ENCODE measurements at places on chromosomes 6 and 20.

DNA sequence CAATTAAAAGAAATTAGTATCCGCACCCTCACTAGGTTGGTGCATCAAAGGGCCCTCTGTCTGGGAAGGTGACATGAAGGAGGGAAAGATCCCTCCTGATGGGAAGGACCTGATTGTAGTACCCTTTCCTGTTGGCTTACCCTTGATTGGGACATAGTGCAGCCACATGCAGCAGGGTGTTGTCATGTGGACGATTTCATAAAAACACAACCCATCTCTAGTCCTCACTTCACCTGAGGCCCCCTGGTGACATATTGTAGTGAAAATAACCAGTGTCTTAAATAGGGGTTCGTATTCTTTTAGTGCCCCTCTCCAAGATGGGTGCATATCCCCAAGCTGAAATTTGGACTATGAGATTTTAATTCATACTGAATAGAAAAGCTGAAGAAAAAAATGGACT is 97.3 kb downstream of the SLX4IP start:
- no peak for DNase-seq

GRCh38 chr6:28378644-28379043 is 20.9 kb downstream of the ZSCAN12 start:
- DNase-seq = no peak

- DNase-seq = peak; percentile 12
These were observed 38.2 kb upstream of the FANCE start for GRCh38 chr6:35413911-35414310.

DNA sequence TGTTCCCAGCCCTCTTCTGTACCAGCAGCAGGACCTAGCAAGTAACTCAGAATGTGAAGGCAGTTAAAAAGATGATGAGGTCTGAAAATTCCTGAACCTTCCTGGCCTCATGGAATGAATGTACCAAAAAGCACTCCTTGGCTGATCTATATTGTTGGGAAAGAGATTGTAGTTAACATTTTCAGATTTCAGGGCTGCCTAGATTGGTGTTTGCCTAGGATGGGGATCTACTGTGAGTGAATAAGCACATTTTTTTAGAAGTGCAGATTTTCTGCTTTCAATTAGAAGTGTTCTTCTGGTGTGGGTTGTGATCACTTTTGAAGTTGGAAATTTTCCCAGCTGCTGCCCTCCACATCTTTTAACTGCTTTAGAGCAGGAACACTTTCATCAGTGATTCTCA is 6.2 kb downstream of the MYLIP start:
- DNase-seq = no peak

DNA sequence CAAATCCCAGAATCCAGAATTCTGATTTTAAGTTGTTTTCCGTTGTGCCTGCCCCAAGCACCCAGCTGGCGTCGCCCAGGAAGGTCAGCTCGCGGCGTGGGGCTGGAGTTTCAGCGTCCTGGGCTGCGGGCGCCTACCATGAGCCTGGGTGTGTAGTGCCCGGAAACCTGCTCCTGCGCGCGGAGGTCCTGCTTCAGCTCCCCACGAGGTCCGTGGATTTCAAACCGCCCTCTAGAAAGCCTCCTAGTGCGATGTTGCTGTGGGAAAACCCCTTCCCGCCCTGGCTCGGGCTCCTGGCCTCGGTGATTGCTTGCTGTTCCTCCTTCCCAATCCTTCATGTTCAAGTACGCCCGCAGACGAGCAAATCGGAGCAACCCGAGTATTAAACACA is 51.3 kb upstream of the NRN1 start:
- no peak for DNase-seq

- DNase-seq = no peak
These were observed 222.9 kb downstream of the TTLL2 start for GRCh38 chr6:167547751-167548150.

DNA sequence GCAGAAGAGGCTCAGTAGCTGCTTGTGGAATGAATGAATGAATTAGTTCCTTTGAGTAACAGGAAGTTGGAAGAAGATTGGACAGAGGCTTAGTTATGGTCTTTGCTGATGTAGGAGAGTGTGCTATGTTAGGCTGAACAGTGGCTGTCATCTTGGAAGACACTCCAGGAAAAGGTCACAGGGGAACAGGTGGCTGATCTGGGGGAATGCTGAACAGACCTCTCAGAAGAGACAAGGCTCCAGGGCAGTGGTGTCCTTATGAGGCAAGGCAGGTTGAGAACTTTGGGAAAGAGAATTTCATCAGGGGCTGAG is 62.3 kb downstream of the UTRN start:
- DNase-seq = no peak

DNA sequence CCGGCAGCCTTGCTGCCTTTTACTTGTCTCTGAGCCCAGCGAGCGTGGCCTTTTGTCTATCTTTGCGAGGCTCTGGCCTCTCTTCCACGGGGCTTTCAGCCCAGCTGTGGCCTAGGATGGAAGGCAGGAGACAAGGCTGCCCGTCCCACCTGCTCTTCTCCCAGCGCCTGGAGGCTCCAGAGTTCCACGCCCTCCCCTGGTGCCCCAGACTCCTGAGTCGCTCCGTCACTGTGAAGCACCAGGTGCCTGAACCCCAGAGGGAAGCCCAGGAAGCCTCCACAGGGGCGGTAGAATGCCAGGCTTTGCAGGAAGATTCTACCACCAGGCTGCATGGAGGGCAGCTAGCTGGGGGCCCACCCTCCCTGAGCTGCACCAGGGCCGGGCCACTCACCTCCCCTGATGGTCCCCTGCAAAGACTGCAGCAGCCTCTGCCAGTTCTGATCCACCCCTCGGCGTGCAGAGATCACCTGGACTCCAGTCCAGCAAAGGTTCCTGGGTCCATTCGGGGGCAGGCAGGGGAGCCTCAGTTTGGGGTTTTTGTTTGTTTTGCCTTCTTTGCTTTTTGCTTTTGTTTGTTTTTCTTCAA is 384.6 kb downstream of the CDH4 start:
- DNase-seq = no peak

- peak; percentile 73 for DNase-seq
These were observed 45.0 kb downstream of the SLC23A2 start for GRCh38 chr20:4956200-4956810.

- no peak for DNase-seq
These were observed 1291.1 kb upstream of the MAP3K7 start for GRCh38 chr6:91877994-91878393.

- peak; percentile 85 for DNase-seq
These were observed 1.9 kb downstream of the MAPK14 start for GRCh38 chr6:36029464-36029863.

DNA sequence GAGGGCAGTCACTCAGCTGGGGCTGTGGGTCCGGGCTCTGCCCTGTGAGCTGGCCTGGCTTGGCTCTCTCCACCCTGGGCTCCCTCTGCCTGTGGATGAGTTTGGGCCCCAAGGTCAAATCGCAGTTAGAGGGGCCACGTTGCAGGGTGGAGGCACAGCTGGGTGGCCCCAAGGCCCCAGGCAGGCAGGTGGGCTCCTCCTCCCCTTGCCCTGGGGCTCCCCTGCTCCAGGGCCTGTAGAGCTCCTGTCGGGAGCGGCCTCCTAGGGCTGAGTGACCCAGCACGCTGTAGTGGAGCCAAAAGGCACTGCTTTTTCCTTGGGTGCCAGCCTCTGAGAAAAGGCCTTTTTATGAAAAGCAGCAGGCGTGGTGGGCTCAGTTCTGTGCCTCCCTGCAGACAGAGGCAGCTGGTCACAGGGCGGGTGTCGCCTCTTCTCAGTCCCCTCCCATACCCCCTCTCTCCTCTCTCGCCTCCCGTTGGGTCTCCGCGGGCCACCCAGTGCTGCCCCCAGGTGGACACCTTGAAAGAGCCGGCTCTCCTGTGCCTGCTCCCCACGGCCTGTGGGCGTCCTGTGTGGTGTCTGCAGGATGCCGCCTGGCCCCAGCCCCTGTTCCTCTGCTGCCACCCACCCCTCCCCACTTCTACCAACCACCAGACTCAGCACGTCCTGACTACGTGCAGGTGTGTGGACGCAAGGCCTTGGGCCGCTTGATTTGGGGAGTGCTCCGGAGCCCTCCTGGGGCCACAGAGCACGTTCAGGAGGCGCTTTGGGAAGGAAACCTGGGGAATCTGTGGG is 13.2 kb downstream of the SS18L1 start:
- DNase-seq = peak; percentile 61

- DNase-seq = no peak
These were observed 94.4 kb upstream of the BMP2 start for GRCh38 chr20:6673071-6673470.

DNA sequence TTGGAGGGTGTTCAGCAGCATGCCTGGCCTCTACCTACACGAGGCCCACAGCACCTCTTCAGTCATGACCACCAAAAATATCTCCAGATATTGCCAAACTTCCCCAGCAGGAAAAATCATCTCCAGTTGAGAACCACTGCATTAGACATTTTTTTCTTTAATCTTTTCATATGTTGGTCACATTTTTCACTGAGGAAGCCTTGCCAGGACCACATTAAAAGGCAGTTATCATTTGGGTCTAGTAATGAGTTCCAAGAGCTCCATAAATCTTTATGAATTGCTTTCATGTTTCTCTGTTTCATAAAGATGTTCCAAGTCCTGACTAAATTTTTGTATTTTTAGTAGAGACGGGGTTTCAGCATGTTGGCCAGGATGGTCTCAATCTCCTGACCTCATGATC is 28.8 kb downstream of the MTRES1 start:
- DNase-seq = no peak

GRCh38 chr6:11491596-11492463 is 45.7 kb upstream of the TMEM170B start:
- DNase-seq = no peak

GRCh38 chr6:25302677-25303128 is 23.5 kb downstream of the CARMIL1 start:
- no peak for DNase-seq

DNA sequence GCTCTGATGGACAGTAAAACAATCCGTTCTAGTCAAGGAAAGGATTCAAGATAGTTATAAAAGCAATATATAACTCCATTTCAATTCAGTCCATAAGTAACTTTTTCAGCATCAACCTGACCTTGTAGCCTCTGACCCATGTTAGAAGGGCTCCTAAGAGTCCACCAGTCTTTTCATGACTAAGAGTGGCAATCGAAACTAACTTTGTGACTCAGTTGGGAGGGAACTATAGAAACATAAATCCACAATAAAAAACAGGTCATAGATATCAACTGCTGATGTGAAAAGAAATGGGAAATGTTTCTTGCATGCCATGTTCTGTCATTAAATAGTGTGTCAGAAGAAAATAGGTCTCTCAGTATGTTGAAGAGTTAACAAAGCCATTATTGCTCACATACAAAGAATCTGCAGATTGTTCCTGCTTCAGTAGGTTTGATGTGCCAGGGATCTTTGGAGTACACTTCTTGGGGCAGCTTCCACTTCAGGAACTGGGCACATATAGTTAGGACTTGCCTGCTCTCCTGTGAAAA is 16.2 kb upstream of the RBL1 start:
- DNase-seq = no peak

- DNase-seq = no peak
These were observed 150.2 kb downstream of the LAMA2 start for GRCh38 chr6:129033180-129033579.

- peak; percentile 31 for DNase-seq
These were observed 66.5 kb upstream of the PIM1 start for GRCh38 chr6:37103169-37104039.

GRCh38 chr6:107657755-107658461 is 166.2 kb downstream of the SCML4 start:
- DNase-seq = peak; percentile 75

GRCh38 chr20:64219202-64219601 is 36.3 kb upstream of the PCMTD2 start:
- DNase-seq = no peak

DNA sequence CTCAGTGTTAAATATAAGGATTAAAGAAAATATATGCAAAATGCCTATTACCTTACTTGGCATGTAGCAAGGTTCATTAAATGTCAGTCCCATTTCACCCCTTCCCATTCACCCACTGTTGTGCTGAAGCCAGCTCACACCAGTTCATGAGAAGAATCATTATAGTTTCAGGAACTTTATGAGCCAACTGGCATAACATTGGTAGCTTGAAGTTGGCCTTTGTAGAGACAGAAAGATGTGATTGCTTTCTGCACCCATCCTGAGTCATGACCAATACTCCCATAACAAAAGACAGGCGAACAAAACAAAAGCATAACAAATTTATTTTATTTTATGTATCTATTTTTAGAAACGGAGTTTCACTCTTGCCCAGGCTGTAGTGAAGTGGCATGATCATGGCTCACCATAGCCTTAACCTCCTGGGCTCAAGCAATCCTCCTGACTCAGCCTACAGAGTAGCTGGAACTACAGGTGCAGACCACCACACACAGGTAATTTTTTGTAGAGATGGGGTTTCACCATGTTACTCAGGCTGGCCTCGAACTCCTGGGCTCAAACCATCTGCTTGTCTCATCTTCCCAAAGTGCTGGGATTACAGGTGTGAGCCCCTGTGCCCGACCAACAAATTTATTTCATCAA is 17.6 kb upstream of the IER3 start:
- DNase-seq = no peak

DNA sequence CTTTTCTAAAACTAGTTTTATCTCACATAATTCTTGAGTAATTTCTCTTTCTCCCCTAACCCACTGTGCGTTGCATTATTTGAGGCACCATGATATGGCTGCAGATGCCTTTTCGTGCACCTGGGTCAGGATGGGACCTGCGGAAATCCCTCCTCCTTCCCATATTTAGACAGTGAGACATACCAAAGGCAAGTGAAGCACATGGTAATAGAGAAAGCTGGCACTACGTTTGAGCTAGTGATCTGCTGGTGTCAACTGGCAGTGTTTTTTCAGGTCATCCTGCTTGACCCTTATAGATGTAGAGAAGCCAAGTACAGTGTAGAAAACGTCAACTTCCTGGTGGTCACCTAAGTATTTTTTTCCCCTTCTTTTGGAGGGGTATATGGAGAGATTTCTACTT is 71.7 kb downstream of the FOXO3 start:
- DNase-seq = no peak

DNA sequence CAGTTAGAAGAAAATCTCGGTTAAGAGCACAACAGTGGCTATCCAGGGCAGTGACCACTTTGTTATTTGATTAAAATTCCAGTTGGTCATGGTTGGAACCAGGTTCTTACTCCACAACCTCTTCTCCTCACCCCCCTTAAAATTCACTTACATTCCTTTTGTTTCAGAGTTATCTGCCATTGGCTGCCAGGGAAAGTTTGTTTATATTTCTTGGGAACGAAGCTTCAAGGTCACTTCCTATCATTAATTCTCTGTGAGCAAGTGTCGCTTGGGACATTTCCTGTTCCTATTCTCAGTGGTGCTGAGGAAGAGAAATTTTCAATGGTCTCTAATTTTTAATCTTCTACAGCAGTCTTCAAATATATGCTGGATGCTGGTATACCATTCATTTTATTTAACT is 121.1 kb upstream of the COL21A1 start:
- DNase-seq = peak; percentile 37

- peak; percentile 88 for DNase-seq
These were observed 12.8 kb upstream of the DNAAF9 start for GRCh38 chr20:3420211-3420707.

Measured in suppressor macrophage (primary cell).